A549 treated with Mapracorat at 1 μM for 4 hours (cell line): ENCODE measurements at places on chromosomes 12 and 14. TPM values are rescaled to one million over a fixed set of nuclear protein-coding genes. Genes with fewer than 3 reads are reported as not detected.

KERA gene
- not detected in 5 replicates for total RNA-seq

IAPP gene
- not detected in 5 replicates for total RNA-seq

PLCZ1 gene
- total RNA-seq, result not detected in 5 replicates

MANSC4 gene
- total RNA-seq, result not detected in 5 replicates

PYGL gene
- 116 to 164 TPM (median 151 TPM) in 5 replicates for total RNA-seq

BORCS5 gene
- total RNA-seq, result 7.9 to 11.1 TPM (median 9.5 TPM) in 5 replicates

RDH16 gene
- total RNA-seq, result 0.07 to 0.19 TPM (median 0.11 TPM) in 5 replicates

RBP5 gene
- total RNA-seq, result 0.52 TPM in 1 of 5 replicates, not detected in the others

PLA2G1B gene
- total RNA-seq, result not detected in 5 replicates

MLF2 gene
- 252 to 312 TPM (median 307 TPM) in 5 replicates for total RNA-seq

HCAR2 gene
- 0.07 to 0.11 TPM (median 0.09 TPM) in 4 of 5 replicates, not detected in the other for total RNA-seq

KCNMB4 gene
- total RNA-seq, result 0.18 to 0.52 TPM (median 0.26 TPM) in 5 replicates

KCNA1 gene
- not detected in 5 replicates for total RNA-seq

POTEM gene
- total RNA-seq, result not detected in 5 replicates

RPGRIP1 gene
- total RNA-seq, result 0.10 to 0.45 TPM (median 0.26 TPM) in 5 replicates

MMP17 gene
- 6.6 to 12.6 TPM (median 10.1 TPM) in 5 replicates for total RNA-seq

MOK gene
- total RNA-seq, result 19.1 to 22.8 TPM (median 21.5 TPM) in 5 replicates

SLC15A5 gene
- not detected in 5 replicates for total RNA-seq

TPPP2 gene
- total RNA-seq, result not detected in 5 replicates

C12orf56 gene
- 0.12 TPM in 1 of 5 replicates, not detected in the others for total RNA-seq

DACT1 gene
- total RNA-seq, result 0.31 to 0.65 TPM (median 0.61 TPM) in 5 replicates

CCDC60 gene
- not detected in 5 replicates for total RNA-seq

PRH2 gene
- 0.30 to 0.39 TPM (median 0.38 TPM) in 3 of 5 replicates, not detected in the others for total RNA-seq

TGM1 gene
- 0.89 to 1.9 TPM (median 1.4 TPM) in 5 replicates for total RNA-seq

PELI2 gene
- 0.78 to 1.5 TPM (median 1.2 TPM) in 5 replicates for total RNA-seq

CACNA2D4 gene
- total RNA-seq, result not detected in 5 replicates

SYT10 gene
- not detected in 5 replicates for total RNA-seq

ZDHHC22 gene
- total RNA-seq, result 0.18 to 0.33 TPM (median 0.21 TPM) in 5 replicates

ZNF891 gene
- total RNA-seq, result 0.28 to 0.41 TPM (median 0.31 TPM) in 5 replicates

HCAR1 gene
- total RNA-seq, result 0.02 to 0.06 TPM (median 0.05 TPM) in 3 of 5 replicates, not detected in the others

TMEM106C gene
- total RNA-seq, result 119 to 142 TPM (median 127 TPM) in 5 replicates

SAMD15 gene
- 1.6 to 2.5 TPM (median 1.9 TPM) in 5 replicates for total RNA-seq
